EL (cell line): ENCODE measurements at places on chromosomes 6 and 20.

- DNase-seq = peak; percentile 85
These were observed 144.7 kb upstream of the ZNF217 start for GRCh38 chr20:53738039-53738944.

DNA sequence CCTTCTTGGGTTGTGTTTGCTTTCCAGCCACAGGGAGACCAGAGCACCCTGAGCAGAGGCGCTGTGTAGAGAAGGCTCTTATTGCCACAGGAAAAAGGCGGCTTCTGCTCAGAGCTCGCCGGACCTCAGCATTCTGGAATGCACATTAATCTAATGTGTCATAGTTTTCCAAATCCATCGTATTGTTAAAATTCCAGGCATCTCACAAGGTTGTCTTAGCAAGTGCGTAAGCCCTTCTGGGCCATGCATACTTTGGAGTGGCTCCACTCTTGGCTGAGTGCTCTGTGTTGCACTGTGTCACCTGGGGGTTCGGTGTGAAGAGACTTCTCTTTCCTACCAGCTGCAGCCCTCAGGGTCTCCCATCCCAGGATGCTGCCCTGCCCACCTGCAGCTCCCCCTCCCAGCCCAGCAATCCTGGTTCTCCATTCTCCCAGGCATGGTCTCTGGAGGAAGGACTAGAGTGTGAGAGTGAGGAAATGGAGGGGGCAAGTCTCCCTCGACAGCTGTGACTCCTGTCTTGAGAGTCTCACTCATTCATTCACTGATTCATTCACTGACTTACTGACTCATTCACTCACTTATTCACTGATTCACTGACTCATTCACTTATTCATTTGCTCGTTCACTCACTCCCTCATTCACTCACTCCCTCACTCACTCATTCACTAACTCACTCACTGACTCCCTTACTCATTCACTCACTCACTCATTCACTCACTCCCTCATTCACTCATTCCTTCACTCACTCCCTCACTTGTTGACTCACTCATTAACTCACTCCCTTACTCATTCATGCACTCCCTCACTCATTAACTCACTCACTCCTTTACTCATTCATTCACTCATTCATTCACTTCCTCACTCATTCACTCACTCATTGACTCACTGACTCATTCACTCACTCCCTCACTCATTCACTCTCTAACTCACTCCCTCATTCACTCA is 83.7 kb upstream of the MPC1 start:
- DNase-seq = peak; percentile 91

- peak; percentile 79 for DNase-seq
These were observed 83.7 kb upstream of the ZNF322 start for GRCh38 chr6:26743157-26743821.

DNA sequence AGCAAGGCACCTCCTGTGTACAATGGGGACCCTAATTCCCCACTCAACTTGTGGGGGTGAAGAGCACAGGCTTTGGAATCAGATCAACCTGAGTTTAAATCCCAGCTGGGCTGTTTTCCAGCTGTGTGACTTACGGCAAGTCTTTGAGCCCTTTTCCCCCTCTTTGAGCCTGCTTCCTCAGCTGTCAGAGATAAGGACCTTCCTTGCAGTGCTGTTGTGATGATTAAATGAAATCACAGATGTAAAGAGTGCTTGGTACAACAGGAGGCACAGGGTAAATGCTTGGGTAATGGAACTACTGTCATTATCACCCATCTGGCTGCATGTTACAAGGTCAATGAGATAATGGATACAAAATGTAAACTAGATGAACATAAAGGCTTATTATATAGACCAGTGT is 3.2 kb downstream of the SNX21 start:
- DNase-seq = no peak

GRCh38 chr6:143513410-143513809 is 1.9 kb upstream of the FUCA2 start:
- peak; percentile 21 for DNase-seq

GRCh38 chr20:57322476-57322875 is 7.1 kb upstream of the SPO11 start:
- no peak for DNase-seq

GRCh38 chr20:37430778-37431460 is 85.0 kb downstream of the SRC start:
- DNase-seq = no peak

- no peak for DNase-seq
These were observed 99.3 kb downstream of the SESN1 start for GRCh38 chr6:108995296-108995695.

DNA sequence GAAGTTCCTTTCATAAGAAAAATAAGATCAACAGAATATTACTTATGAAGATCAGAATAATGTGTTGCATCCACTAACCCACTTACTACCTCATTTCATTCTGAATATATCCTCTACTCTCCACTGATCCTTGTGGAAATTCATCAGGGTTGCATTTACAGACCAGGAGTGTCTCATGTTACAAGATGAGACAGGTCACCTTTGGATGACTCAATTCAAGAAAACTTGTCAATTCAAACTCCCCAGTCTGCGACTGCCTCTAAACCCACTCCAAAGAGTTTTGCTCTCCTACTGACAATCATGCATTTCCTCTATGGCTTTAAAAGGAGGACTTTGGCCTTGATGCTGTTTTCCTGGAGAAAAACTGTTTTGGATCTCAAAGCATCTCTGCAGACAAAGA is 68.4 kb downstream of the ID4 start:
- no peak for DNase-seq

GRCh38 chr6:67818322-67818721 is 816.8 kb upstream of the ADGRB3 start:
- no peak for DNase-seq

DNA sequence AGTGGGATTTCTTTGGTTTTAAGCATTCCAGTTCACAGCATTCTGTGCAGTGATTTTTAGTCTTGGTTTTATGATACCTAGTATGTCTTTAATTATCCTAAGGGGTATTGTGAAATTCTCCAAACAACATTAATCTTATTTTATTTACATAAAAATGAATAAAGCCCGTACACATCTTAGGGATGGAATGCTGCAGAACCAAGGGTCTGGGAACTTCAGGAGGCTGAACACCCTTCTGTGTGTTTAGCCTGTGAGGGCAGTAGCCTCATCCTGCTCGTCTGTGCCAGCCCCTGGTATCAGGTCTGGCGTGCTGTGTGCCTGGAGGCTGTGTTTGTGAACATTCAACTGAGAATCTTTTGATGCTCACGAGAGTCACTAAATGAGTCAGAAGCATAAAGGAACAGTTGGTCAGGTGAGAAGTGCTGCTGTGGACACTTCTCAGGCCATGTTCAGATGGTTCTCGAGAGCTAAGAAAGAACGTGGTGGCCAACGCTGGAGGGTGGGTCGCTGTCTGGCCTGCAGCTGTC is 25.2 kb upstream of the C20orf204 start:
- no peak for DNase-seq

- no peak for DNase-seq
These were observed at the start of gene VSX1 for GRCh38 chr20:25081730-25082497. VSX1 (minus strand) TSS chr20:25082141; CDS start chr20:25082096, 45 bp downstream.

- no peak for DNase-seq
These were observed 283.7 kb upstream of the AGPAT4 start for GRCh38 chr6:161557333-161558107.

DNA sequence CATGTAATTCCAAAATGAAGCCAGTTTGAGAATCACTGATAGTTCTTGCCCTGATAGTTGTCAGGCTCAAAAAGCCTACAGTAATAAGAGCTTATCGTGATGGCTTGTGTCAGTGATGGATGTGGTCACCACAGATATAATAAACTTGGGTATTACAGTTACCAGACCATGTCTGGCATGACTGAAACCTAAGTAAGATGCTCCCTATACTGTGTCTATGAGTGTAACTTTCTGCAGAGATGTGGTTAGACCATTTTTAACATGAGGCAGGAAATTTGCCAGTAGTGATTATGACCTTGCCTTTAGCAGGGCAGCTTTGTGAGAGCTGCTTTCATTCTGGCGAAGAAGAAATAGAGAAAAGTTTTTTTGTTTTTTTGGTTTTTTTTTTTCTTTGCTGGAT is 90.2 kb downstream of the ANKS1A start:
- DNase-seq = no peak

GRCh38 chr6:22001396-22002027 is 295.3 kb downstream of the PRL start:
- DNase-seq = no peak

- peak; percentile 22 for DNase-seq
These were observed 26.2 kb downstream of the CYP39A1 start for GRCh38 chr6:46626228-46626909.

GRCh38 chr6:7542065-7542873 is 798 bp downstream of the DSP start:
- DNase-seq = peak; percentile 55

DNA sequence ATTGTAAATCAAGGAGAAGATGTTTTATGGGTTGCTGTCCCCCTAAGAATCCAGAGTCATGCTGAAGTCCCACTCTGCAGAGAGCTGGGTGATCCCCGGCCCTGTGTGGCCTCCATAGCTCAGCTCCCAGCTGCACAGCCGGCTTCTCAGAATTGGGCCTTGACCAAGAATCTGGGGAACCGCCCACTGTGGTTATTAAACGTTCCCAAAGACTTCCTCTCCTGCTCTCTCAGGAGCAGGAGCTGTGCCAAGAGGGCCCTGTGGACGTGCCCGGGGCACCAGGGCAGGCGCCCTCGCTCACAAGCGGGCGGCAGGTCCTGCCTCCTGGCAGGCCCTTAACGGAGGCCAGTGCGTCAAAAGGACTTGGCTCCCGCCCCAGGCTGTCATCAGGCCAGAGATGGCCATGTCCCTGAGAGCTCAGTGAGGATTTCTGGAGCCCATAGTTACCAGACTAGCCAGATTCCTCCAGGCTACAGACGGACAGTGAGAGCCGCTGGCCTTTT is 30.4 kb downstream of the ZC3H12D start:
- DNase-seq = peak; percentile 96

DNA sequence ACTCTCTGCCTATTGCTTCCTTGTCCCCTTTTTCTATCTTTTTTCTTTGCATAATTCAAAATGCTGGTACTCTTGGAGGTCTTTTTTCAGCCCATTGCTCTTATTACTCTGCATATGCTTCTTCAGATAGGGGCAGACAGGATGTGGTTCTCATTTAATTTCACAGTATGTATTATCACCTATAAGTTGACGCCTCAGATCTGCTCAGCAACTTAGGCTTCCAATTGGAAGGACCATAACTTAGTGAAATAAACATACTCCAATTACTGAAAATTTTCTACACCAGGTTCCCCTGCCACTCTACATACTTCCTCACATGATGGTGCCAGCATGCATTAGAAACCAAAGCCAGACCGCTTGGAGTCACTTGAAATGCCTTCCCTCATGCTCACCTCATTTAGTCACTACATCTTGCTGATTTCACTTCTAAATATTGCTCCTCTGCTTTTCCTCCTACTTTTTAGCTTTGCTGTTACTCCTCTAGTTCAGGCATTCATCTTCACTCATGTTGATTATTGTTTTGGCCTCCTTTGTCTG is 34.5 kb upstream of the AHI1 start:
- no peak for DNase-seq

DNA sequence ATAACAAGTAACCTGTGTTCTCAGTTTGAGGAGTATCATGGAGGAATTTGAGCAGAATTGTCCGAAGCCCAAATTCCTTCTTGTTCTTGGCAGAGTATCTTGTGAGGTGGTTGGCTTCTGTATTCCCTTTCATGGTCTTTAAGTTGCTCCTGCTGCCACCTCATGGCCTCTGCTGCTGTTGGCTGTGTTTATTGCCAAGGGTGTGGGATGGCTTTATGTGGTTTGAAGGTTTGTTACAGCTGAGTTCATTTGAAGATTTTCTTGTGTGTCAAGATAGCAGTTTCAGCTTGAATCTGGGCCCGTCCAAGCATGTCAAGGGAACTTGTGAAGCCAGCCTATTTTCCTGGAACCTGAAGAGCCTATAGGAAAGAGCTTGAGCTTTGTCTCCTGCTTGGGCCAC is 20.2 kb upstream of the TTK start:
- DNase-seq = no peak

DNA sequence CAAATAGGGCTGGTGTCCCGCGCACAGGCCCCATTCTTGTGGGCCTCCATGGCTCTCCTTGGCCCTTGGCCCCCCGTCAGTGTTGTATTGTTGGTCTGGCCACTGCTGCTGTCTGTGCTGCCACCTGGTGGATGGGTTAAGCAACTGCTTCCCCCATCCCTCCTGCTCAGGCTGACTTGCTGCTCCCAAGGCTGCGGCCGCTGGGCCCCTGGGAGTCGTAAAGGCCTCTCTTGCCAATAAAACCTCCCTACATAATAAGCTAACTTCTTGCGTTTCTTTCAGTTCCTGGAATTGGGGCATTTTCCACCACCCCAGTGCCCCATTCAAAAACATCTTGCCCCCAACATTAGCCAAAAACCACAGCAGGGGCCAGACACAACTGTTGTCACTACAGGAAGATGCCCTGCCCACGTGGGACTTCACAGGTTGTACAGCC is 27.1 kb downstream of the CD83 start:
- DNase-seq = peak; percentile 74

- DNase-seq = no peak
These were observed 11.3 kb downstream of the PRRC2A start for GRCh38 chr6:31631681-31632278.

GRCh38 chr6:47413752-47414422 is 63.7 kb upstream of the CD2AP start:
- peak; percentile 71 for DNase-seq

DNA sequence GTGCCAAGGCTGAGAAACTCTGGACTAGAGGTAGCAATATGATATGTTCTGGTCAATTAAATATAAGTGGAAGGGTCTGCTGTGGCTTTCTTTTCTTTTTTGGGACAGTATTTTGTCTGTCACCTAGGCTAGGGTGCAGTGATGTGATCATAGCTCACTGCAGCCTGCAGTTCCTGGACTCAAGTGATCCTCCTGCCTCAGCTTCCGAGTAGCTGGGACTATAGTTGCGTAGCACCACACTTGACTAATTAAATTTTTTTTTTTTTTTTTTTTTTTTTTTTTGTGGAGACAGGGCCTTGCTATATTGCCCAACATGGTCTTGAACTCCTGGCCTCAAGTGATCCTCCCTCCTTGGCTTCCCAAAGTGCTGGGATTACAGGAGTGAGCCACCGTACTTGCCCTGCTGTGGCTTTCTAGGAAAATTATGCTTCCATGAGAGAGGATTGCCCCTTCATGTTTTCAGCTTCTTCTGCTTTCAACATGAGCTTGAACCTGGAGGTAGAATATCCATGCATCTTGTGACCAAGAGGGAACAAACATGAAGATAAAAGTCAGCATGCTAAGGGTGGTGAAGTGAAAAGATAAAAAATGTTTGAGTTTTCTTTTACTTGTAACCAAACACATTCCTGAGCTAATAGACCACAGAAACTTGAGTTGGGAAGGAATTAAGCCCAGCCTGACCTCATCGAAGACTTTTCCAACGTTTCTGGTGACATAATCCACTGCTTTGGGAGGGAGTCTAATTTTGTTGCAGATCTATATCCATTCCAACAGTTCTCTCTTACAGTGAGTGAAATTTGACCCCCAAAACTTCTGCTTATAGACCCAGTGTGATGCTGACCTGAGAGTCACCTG is 75.1 kb downstream of the CARMIL1 start:
- DNase-seq = peak; percentile 52
